ENCODE measurements at places on chromosomes 7 and 10.

DNA sequence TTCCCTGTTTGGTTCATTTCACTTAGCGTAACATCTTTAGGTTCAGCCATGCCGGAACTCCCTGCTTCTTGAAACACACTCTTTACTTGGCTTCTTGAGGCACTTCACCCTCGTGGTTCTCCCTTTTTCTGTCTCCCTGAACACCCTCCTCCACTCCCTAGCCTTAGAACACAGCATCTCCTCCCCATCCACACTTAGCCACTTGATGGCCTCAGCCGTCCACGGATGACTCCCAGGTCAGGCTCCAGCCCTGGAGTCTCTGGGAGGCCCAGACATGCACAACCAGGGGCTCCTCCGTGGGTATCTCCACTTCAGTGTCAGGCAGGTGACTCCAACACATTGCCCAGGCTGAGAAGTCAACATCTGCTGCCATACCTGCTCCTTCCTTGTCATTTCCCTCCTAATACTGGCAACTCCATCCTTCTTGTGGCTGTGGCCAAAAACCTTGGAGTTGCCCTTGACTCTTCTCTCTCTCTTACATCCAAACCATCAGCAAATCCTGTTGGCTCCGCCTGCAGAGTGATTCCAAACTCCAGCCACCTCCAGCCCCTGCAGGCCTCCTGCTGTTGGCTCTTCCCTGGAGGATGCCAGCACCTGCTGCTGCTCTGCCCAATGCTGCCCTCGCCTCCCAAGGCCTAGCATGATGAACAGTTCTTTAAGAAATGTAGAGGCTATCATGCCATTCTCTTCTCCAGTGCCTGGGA, 8.4 kb upstream of the INMT start:
- no peak for DNase-seq

DNA sequence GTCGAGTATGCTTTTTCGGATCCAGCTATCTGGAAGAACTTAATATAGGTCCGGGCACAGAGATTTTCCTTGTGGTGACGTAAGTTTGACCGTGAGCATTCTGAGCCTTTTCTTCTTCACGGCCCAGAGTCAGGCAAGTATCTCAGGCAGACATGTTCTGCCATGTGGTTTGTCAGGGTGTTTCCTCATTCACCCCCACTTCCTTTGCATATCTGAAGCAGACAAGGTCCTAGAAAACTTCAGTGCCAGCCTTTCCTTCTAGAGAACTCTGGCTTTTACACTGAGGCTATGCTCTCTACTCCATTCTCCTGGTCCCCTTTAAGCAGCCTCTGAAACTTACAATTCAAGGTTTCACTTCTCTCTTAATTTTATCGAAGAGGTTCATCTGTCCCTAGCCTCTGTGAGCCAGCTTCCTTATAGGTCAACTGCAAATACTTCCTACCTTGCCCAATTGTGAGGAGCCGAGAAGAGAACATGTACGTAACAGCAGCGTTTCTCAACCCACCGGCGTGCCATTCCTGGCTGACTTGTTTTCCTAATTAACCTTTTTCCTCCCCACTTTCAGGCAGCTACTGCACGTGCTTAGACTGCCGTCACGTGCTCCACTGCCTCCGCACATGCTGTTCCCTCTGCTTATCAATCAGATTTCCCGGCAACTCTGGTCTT, 47.3 kb downstream of the CDCA7L start:
- no peak for DNase-seq

DNA sequence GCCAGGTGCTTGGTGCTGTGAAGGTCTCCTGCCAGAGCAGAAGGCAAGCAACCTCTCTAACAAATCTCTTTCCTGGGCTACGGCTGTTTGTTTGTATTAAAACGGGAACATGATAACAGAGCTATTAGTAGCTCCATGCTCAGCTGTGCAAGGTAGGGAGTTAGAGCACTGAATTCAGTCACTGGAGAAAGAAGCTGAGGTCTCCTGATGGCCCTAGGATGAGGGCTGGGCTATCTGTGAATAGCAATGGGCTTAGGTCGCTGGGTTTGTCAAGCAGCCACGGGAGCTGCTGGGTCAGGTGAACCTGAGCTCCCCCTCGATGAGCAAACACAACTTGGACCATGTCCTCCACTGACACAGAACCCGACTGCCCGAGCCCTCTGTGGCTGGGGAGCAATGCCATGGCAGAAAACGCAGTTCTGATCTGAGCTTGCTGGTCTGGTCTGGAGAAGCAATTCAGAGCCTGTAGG, 24.4 kb downstream of the TACC2 start:
- DNase-seq: no peak

- no peak for DNase-seq
These were observed 72.5 kb upstream of the MXI1 start for GRCh38 chr10:110134917-110135316.

DNA sequence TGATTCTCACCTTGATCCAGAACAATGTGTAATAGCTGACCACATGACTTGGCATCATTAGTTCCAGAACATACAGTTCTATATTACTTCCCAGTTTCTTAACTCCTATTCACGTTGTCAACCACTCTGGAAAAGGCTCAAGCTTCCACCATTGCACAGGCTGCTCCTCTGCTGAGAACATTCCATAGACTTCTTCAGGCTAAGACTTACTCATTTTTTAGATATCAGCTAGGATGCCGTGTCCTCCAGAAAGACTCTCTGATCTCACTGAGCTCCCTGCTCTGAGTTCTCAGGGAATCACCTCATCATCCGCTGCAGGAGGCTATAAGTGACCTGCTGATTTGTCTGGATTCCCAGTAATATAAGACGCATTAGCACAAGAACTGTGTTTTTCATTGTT, 73.1 kb downstream of the HTR7 start:
- no peak for DNase-seq
